Kidney capillary endothelial cell (primary cell): ENCODE measurements at places on chromosomes 16 and 17.
A peak's percentile ranks its signal among the peaks of the same experiment; 100 is the strongest.

DNA sequence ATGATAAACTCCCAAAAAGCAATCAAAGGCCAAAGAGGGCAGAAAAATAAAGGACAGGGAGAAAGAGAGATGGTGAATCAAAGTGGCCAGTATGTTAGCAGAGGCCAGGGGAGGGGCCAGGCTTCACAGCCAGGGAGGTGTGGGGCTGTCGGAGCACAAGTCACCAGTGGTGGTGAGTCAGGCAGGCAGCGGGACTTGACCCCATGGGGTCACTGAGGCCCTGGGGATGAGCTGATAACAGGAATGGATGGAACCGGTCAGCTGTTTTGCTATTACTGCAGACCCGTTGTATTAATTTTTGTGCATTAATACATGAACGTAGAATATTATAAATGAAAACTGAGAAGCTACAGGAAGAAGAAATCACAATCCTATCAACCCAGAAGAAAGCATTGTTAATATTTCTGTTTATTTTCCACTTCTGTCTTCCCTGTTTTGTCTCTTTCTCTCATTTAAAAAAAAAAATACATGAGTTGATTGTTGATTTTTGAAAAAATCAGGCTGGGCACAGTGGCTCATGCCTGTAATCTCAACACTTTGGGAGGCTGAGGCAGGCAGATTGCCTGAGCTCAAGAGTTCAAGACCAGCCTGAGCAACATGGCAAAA, 106.9 kb downstream of the SOCS1 start:
- no peak for DNase-seq

DNA sequence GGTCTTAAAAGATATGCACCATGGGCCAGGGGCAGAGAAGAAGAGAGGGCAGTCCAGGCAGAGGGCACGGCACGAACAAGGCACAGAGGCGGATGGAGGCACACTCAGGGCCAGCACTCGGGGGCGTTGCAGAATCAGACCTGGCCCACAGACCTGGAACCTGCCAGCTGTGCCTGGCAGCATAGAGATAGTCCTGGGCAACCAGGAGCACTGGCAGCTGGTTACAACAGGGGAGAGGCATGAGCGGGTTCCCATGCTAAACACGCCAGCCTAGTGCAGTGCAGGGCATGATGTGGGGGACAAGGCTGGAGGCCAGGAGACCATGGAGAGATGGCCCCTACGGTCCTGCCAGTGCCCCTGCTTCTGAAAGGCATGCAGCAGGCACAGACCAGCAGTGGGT, 56.9 kb upstream of the RBFOX3 start:
- no peak for DNase-seq

- peak; percentile 34 for DNase-seq
These were observed 195.2 kb downstream of the MAP2K6 start for GRCh38 chr17:69609473-69610305.

- DNase-seq, result no peak
These were observed 14.0 kb downstream of the TBX4 start for GRCh38 chr17:61466246-61466645.

GRCh38 chr17:39239640-39240314, 14.0 kb upstream of the STAC2 start:
- DNase-seq, result no peak

DNA sequence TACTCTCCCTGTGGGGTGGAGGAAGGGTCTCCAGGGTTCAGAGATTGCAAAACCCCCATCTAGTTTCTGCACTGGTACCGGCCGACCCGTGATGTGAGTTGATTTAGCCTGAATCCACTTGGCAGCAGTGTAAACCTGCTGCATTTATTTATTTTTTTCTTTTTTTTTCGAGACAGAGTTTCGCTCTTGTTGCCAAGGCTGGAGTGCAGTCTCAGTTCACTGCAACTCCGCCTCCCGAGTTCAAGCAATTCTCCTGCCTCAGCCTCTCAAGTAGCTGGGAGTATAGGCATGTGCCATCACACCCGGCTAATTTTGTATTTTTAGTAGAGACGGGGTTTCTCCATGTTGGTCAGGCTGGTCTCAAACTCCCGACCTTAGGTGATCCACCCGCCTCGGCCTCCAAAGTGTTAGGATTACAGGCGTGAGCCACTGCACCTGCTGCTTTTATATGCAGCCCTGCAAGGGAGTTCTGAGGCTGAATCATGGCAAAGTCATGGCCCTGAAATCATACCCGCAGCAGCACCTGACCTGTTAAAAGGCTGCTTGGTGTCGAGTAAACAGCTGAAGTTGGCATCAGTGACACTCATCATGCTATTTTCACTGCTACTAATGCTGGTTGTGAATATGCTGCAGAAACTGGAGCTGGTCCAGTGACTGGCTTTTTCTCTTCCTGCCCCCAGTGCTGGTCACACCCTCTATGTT, 21.4 kb downstream of the DEXI start:
- DNase-seq, result no peak

DNA sequence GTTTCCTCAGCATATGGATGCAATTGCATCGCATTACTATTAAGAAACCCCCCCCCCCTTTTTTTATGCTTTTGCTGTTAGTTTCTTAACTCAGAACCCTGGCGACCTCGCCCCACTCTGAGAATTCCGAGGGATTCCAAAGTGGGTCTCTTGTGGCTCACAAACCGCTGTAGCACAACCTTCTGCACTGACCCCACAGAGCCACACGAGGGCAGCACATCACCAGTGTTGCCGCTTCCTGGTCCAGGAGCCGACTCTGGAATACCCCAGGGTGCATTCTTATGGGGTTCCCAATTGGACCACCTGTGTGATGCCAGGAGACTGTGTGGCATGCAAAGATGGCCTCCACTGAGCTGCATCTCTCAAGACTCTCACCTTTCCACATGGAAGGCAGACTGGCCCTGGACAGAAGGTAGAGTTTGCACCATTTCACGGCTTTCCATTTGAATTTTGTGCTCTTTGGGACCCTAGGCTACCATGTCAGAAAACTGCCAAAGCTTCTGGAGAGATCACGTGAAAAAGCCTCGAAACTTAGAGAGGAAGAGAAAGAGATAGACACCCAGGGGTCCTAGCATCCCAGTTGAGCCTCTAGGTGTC, 432.7 kb upstream of the ASIC2 start:
- peak; percentile 31 for DNase-seq

DNA sequence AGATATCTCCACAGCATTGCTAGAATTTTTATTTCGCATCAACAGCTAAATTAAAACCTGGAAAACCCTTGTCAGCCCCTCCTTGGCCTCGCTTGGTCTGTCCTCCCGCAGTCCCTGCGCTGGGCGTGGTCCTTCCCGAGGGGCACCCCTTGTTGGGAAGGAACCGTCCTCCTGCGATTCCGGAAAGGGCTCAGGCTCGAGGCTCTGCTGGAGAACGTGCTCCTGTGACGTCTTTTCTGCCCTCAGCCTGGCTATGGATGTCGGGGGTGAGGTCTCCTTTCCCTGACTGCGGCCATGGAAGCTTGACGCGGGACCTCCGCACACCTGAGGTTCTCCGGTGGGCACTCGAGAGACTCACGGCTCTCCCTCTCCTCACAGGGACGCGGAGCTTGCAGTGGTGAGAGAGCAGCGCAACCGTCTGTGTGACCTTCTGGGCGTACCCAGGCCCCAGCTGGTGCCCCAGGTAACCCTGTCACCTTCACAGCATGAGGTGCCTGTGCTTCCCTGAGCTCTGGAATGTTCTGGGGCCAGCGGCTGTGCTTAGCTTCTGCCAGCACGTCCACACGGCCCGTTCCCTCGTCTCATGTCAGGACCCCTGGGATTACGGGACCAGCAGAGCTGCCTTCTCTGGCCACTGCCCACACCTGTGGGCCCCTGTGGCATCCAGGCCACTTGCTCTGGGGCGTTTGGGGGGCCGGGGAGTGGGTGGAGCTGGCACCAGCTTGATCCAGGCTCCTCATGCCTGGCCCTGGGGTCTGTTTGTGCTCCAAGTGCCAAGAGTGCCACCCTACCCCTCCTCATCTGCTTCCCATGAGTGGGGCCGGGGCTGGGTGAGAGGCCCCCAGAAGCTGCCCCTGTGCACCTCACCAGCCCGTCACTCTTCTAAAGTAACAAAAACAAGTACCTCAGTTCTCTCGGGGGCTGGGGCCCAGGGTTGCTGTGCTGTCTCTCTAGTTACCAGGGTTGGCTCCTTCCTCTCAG, 101.5 kb upstream of the ZNF750 start:
- no peak for DNase-seq
